ENCODE measurements at places on chromosomes 2 and 18.
A peak's percentile ranks its signal among the peaks of the same experiment; 100 is the strongest.

DNA sequence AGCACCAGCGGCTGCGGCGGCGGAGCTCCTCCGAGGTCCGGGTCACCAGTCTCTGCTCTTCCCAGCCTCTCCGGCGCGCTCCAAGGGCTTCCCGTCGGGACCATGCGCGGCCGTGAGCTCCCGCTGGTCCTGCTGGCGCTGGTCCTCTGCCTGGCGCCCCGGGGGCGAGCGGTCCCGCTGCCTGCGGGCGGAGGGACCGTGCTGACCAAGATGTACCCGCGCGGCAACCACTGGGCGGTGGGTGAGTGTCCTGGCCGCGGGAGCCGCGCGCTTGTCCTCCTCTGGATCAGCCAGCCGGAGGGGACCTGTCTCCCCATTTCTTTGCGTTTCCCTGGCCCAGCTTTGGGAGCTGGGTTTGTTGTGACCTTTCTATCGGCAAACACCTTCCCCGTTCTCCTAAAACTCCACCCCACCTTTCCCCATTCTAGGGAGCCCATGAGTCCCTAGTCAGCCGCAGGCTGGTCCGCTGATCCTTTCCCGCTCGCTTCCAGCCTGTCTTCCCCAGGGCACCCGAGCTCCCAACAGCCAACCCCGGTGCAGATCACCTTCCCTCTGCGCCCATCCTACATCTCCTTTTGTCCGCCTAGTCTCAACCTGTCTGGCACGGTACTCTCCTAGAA is 316 bp downstream of the GRP start:
- no peak for DNase-seq

DNA sequence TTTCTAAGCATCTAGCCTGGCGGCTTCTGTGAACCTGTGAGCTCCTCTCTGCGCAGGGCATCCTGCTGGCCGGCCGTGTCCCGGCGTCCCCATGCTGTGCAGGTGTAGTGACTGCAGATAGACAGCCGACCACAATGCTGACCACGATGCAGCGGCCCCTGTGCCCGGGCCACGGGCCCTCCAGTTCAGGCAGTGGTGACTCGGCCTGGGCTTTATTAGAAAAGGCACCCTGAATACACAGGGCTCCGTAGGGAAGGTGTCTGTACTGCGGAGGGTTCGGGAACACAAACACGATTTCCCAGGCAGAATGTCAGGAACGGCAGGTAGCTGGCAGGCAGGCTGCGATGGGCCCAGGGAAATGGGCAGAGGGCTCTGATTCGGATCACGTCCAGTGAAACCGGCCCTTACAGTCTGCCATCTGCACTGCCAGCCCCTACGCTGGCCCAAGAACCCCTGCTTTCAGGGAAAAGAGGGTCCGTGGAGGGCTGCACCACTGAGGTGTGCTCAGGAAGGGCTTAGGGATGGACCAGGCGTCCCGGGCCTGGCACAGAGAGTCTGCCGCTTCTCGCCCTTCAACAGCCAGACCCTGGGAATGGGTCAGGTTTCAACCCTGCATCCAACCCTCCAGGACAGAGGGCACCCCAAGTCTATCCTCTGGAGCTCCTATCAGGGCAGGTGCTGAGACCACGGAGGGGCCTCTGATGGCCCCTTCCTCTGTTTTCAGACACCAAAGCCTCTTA is 196.5 kb downstream of the HDAC4 start:
- no peak for DNase-seq

DNA sequence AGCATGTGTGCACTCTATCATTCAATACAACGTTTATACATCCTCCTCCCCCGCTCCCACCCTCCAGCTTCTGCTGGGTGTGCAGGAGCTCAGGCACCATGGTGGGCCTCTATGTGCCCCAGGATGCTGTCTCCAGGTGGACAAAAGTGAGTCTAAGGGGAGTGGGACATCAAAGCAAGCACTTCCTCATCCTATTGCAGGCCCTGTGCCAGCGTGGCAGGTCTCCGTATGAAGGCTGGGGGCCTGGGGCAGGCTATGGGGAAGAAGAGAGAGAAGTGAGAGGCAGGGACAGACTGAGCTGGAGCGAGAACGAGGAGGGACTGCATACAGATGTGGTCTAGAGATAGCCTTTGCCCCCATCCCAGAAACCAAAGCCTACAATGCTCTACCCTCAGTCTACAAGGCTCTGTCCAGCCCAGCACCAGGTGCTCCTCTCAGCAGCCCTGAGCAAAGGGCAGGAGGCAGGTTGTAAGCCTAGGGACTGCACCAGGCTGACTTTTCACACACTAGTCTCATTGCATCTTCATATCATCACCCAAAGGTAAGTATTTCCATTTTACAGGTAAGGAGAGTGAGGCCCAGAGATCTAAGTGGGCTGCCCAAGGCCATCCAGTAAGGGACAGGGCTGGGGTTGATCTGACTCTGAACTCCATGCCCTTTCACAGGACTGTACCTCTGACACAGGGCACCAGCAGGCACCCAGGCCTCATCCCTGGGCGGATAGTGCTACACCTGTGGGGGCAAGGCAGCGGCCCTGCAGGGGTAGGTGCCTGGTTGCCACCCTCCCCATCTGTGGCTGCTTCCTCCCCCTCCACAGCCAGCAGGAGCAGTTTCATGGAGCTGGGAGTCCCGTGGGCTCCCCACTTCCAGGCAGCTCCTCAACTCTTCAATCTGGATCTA is 14.0 kb upstream of the ARID5A start:
- DNase-seq: no peak

DNA sequence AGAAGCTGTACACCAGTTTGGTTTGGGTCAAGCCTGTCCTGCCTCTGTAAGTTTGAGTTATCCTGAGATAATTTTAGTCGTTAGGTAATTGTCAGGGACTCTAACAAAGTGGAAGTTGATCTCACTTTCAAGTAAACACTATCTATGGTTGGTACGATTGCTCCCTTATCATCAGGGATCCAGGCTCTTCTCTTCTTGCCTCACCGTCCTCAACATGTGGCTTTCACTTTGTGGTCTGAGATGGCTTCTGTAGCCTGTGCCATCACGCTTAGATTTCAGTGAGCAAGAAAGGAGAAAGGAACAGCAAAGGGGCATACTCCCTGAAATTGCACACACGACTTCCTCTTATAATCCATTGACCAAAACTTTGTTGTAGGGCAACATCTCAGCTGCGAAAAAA is 115.6 kb downstream of the CTAGE1 start:
- no peak for DNase-seq

DNA sequence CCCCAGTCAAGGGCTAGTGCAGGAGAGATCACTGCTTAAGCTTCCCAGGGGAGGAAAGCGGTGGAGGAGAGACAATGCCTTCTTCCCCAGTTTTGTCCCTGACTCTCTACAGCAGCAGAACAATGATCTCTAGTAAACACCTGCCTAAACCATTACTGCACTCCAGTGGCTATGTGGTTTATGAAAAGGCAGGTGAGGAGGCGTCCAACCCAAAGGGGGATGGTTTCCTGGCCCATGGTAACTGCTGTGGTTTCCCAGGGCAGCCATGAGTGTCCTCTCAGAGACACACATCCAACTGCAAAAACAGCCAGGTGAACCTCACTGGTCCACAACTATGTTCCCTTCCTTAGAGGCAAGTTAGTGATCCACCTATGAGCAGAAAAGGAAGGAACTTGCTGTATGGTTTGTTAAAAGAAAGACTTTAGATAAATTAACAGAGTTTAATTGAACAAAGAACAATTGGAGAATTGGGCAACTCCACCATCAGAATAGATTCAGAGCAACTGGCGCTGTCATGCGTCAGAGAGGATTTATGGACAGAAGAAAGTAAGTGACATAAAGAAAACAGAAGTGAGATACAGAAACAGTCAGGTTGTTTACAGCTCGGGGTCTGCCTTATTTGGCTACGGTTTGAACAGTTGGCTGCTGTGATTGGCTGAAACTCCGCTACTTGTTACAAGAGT is 4.8 kb upstream of the TTC39C start:
- peak; percentile 55 for DNase-seq

DNA sequence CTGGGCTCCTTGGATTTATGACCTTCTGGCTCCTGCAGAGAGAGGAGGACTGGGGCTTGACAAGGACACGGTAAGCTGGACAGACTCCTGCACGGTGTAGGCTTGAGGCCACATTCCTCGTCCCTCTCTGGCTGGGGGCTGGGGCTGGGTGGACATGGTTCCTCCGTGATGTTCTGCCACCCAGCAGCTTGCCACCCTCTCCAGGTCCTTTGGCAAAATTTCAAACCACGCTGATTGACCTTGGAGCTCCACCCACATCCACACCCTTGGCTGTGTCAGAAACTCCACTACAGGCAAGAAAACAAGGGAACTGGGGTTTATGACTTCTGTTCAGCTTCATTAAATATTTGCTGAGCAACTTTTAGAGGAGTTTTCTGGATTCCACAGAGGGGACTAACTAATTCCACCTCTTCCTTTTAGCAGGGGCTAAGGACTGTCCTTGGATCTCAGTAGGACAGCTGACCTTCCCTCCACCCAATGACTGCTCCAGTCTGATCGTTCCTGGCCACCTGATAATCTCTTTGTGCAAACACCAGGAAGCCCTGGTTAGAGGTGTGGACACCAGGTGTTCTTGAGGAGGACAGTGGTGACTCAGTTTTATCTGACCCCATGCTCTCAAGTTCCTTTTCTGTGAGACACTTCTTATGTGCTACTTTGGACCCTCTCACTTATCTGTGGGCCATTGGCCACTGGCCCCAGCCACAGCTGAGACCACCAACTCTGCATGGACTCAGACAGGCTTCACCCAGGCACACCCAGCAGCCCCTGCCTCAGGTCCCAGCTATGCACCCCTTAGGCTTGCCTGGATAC is 29.3 kb downstream of the GPR55 start:
- no peak for DNase-seq

DNA sequence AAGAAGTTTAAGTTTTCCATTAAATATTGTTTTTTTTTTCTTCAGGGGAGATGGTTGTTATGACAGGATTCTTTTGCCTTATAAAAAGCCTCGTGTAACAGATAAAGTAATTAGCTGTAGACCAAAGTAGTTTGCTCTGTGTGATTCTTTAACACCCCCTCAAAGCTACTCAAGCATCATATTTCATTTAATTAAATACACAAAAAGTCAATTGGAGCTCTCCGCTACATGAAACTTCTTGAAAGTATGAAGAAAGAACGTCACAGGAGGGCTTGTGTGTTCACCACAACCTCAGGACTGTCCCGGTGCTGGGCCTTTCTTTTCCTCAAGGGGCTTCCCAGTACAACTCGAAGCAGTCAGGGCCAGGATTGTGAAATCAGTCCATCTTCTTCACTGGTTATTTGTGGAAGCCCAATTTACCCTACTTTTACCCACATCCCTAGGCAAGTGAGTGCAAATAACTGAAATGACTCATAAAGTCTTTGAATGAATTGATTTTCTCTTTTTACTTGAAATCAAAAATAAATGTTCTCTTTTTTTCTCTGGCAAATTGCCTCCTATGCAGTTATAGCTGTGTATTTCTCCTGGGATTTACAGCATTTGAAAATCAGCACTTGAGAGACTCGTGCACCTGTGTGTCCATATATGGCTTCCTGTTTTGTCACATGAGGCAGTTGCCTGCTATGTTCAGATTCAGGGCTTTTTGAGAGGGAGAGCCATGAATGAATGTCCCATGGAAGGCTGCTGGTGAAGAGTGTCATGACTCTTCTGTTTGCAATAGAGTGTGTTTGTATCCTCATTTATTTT is 48.6 kb downstream of the LINC00305 start:
- no peak for DNase-seq

- DNase-seq: no peak
Observed at GRCh38 chr18:32379891-32380290, 90.8 kb downstream of the GAREM1 start.

DNA sequence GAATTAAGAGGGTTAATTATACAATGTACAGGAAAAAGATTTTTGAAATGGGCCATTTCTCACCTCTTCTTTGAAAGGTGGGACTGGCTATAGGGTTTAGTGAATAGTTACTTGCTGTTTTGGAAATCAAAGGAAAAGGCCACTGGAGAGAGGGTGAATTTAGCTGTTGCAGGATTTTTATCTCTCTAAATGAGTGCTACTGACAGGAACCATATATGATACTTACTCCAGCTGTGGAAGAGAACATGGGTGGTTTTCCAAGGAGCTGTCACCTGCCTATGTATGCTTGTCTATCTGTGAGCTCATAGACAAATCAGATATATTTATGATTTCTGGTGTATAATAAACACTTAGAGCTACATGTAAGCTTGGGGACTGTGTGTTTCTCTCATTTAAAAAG is 430.4 kb downstream of the MTX2 start:
- no peak for DNase-seq

- DNase-seq: no peak
Observed at GRCh38 chr18:74219056-74219455, 70.7 kb downstream of the TIMM21 start.

GRCh38 chr2:141728886-141729285 is 401.9 kb downstream of the LRP1B start:
- no peak for DNase-seq

GRCh38 chr18:10122988-10123950 is 209.5 kb downstream of the VAPA start:
- no peak for DNase-seq

DNA sequence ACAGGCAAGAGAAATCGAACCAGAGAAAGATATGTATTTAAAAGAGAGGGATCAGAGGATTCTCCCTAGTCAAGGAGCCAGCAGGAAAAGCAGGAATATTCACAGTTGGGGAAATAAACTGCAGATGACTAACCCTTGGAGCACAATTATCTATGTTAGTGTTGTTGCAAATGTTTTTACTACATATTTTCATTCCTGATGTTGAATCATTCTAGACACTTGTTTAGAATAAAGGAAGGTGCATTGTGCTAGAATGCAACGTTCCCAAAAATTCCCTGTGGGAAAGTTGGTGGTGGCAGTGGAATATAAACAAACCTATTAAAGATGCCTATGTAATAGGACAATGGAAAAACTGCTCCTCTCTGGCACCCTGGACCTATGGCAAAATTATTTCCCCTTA is 63.3 kb downstream of the DTNA start:
- DNase-seq: no peak

GRCh38 chr2:159879051-159879604 is 81.1 kb upstream of the CD302 start:
- no peak for DNase-seq

GRCh38 chr2:173666171-173666888 is 298.8 kb downstream of the SP3 start:
- no peak for DNase-seq

GRCh38 chr2:134232868-134233727 is 20.8 kb upstream of the MGAT5 start:
- peak; percentile 81 for DNase-seq

GRCh38 chr18:36194600-36195315 is 7.5 kb downstream of the MOCOS start:
- no peak for DNase-seq
